ENCODE measurements at places on chromosomes 4 and X. TPM values are rescaled to one million over a fixed set of nuclear protein-coding genes. Genes with fewer than 3 reads are reported as not detected.
A peak's percentile ranks its signal among the peaks of the same experiment; 100 is the strongest.

The INPP4B gene
- total RNA-seq: 20.9 TPM

- DNase-seq: peak; percentile 87
These were observed 139.3 kb downstream of the GASK1B start for GRCh38 chr4:158033416-158034120.

The IL21 gene
- not detected for total RNA-seq

The F8A2 gene
- total RNA-seq: not detected

DNA sequence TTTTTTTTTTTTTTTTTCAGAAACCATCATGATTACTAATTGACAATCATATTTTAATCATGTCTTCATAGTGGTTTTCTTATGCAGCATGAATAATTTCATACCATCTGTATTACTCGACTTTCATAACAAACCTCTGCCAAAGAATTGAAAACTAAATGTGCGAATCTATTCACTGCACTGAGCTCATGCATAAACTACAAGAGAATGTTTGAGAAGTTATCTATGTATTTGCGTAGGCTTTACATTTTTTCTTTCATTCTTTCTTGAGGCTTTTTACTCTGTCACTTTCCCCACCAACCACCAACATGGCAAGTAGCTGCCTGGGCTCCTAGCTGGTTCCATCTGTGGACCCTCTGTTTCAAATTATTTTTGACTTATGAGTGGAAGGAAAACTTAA is 1761.0 kb downstream of the STIM2 start:
- DNase-seq: no peak

The NAA11 gene
- not detected for total RNA-seq

DNA sequence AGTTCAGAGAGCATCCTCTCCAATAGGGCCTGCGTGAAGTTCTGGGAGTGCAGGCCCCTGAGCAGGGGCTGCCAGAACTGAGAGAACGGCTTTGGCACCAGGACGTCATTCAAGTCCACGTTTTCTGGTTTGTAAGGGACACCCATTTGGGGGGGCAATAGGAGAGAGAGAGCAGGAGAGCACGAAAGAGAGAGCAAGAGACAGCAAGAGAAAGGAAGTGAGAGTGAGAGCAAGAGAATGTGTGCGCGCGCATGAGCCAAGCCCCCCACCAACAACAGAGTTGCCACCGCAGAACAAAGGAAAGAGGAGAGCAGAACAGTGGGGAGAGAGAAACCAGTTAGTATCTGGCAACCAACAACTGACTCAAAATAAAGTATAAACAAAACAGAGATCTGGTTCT is 10.4 kb downstream of the LAS1L start:
- DNase-seq: no peak

The ADH7 gene
- not detected for total RNA-seq

The CRMP1 gene
- total RNA-seq: 0.37 TPM

- peak; percentile 83 for DNase-seq
These were observed 30.0 kb upstream of the ANXA5 start for GRCh38 chr4:121726642-121727268.

DNA sequence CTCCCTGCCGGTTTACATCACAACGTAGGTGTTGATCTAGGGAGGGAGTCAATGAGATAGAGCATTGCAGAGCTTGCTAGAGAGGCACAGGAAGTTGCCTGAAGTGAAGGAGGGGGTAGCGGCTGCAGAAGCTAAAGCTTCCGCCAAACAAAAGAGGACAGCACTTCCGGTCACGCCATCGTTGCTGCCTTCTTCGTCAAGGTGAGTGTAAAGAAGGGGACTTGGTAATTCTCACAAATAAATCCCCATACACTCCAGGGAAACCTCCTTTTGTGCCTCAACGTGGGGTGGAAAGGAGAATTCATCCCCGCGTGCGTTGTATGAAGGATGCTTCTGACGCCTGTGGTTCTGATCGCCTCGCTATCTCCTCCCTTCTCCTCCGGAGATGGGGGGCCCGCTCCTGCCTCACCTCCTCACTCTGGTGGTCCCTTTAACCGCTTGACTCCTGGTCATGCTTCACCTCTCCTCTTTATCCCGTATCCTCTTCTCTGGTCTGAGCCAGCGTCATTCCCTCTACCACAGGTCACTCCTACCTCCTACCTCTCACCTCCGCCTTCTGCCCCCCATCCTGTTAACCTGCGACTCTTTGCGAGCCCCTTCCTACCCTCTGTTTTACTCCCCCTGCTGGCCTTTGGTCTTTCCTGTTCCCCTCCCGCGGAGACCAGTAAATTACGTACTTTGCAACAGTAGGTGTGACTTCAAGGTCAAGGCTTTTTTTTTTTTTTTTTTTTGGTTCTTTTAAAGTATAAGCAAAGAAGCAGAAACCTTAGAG is 59.9 kb downstream of the GSPT2 start:
- DNase-seq: peak; percentile 17

GRCh38 chr4:8506373-8507195 is 66.0 kb downstream of the TRMT44 start:
- peak; percentile 15 for DNase-seq

- DNase-seq: no peak
These were observed 24.2 kb upstream of the FAM9C start for GRCh38 chrX:13068651-13069050.

- DNase-seq: no peak
These were observed 315.3 kb upstream of the FGF13 start for GRCh38 chrX:139026811-139027210.

The GPR34 gene
- total RNA-seq: not detected

The SPANXN5 gene
- not detected for total RNA-seq

GRCh38 chr4:10619855-10620254 is 64.7 kb downstream of the CLNK start:
- no peak for DNase-seq

Data from dermis blood vessel endothelial cell (primary cell).